ENCODE measurements at places on chromosomes 4 and X. TPM values are rescaled to one million over a fixed set of nuclear protein-coding genes. Genes with fewer than 3 reads are reported as not detected.
A peak's percentile ranks its signal among the peaks of the same experiment; 100 is the strongest.

DNA sequence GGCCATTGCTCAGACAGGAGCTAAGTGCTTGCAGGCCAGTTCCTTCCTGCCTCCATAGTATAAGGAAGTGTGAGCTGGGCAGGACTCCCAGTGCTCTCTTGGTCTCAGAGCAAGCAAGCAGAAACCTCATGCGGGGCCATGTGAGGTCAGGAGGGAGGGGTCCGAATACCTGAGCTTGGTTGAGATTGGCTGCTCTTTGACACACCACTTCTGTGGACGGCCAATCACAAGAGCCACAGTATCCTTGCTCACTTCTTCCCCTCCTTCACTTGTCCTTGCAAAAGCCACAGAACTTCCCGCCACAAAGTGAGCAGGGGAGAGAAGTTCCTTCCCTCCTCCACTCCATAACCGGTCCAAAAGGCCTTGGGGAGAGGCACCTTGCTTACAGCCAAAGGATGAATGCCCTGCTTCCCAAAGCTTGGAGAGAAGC lies 56.7 kb downstream of the PRPS1 start:
- DNase-seq: peak; percentile 81

DNA sequence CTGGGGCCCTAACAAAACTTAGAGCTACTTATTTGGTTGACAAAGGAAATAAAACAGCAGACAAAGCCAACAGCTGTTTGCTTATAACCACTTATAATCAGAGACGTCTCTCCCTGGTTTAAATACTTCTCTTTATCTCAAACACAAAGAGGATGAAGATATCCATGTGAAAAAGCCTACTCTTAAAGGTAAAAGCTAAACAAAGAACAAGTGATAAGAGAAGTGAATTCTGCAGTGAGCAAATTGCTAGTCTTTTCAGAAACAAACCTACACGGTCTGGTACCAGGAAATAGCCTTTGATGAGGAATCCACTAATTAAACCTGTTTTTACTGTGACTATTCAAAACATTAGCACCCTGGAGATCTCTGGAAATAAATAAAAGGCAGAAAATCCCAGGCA lies 46.7 kb downstream of the GRIA3 start:
- no peak for DNase-seq

GRCh38 chrX:10831716-10832502 lies 211.5 kb upstream of the MID1 start:
- no peak for DNase-seq

GRCh38 chr4:124061413-124061812 lies 651.1 kb downstream of the ANKRD50 start:
- DNase-seq: no peak

- DNase-seq: no peak
Observed at GRCh38 chr4:155444721-155445120, 68.0 kb upstream of the MAP9 start.

- no peak for DNase-seq
Observed at GRCh38 chrX:100995469-100995868, 26.0 kb downstream of the ARL13A start.

DNA sequence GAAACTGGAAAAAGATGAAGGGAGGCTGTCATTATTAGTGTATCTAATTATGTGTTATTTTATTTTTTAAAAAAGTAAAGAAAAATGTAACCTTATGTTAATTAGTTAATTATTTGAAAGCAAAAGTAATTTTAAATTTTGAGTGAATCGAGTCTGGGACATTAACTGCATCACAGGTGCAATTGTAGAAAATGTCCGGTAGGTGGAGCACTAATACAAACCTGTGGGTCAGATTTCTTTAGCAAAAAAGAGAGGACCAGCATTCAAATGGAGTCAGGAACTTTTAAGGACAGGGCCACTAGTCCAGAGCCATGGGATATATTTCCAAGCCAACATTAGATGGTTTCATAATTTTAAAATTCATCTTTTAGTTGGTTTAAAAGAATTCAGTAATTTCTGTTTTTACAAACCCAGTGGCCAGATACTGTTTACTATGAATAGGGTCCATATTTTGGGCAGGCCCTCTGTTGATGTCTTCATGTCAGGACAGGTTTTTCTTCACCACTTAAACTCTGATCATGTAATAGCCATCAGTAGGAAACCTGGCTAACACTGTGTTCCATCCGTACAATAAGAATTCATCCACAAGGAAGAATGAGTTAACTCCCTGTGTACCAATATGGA lies 27.2 kb downstream of the BST1 start:
- DNase-seq: no peak

DNA sequence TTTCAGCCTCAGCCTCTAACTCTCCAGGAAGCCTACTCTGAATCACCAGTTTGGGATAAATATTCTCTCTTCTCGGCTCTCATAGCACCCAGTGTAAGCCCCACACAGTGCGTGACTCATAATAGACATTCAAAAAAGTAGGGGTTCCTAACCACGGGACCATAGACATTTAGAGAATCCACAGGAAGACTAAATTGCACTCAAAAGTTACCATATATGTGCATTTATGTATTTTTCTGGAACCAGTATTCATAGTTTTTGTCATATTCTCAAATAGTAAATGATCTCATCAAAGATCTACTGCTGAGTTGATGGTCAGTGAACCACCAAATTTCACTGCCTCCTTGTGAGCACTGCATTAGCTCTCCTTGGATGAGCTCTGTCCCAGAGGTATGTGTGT lies 625.7 kb downstream of the SMARCA1 start:
- no peak for DNase-seq

Gene PLAC1
- not detected for total RNA-seq

GRCh38 chrX:101136235-101136634 lies 38.2 kb downstream of the CENPI start:
- no peak for DNase-seq

GRCh38 chrX:1392376-1393068 lies 609 bp upstream of the SLC25A6 start:
- DNase-seq: peak; percentile 78

- DNase-seq: no peak
Observed at GRCh38 chr4:182513587-182514291, 270.5 kb downstream of the TENM3 start.

Gene TRPC5OS
- total RNA-seq: not detected

- DNase-seq: no peak
Observed at GRCh38 chr4:104735174-104735573, 240.5 kb upstream of the CXXC4 start.
